ENCODE measurements at places on chromosomes 7 and 10.

- no peak for DNase-seq
These were observed 2.2 kb upstream of the CHCHD1 start for GRCh38 chr10:73779539-73780197.

- no peak for DNase-seq
These were observed 171.9 kb upstream of the NRP1 start for GRCh38 chr10:33506391-33506790.

DNA sequence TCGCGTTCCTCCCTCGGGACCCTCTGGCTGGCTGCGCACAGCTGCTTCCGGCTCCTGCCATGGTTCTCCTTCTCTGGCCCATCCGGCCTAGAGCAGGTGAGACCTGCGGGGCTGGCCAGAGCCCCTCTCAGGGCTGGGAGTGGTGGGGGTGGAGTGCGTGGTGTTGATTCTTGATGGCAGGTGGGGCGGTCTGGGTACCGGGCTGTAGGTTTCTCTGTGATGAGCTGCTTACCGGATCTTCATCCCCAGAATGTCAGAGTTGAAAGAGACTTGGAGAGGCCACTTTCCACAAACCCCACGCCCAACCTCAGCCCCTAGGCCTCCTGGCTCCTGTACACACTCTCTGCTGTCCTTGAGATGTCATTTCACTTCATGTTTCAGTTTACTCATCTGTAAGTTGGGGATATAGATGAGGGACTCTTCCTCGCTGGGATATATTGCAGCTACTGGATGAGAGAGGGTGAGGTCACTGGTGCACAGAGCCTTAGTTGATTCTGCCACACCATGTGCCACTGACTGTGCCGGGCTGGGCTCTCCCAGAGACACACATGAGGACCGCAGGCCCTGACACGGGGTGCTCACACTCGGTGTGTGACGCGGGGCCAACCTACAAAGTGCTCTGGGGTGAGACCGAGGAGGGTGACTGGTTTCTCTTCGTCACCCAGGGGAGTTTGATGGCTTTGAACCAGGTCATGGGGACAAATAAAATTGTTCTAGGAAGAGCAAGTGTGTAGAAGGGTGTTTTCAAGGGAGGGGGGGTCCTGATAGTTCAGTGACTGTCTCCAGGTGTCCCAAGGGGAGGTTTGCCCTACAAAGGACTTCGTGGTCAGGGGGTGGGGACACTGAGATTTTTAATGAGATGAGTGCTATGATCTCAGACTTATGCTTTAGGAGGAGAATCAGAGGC is 29.5 kb downstream of the ZNF775 start:
- no peak for DNase-seq

DNA sequence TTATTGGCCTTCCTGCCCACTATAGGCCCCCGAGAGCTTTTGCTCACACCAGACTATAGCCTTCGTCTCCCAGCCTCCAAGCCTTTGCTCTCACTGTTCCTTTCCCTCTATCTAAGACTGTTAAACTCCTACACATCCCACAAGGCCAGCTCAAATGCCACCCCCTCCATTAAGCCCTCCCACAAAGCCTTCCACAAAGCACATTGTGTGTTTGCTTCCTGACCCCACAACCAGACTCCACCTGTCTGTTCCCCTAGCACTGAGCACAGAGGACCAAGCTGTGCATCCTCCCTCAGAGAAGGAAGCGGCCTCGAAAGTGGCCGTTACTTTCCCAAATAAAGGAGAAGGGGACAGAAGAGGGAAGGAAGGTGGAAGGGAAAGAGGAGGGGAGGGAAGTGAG is 1.3 kb downstream of the LOXL4 start:
- no peak for DNase-seq

GRCh38 chr7:95933618-95934017 is 161.3 kb downstream of the DYNC1I1 start:
- DNase-seq = no peak

DNA sequence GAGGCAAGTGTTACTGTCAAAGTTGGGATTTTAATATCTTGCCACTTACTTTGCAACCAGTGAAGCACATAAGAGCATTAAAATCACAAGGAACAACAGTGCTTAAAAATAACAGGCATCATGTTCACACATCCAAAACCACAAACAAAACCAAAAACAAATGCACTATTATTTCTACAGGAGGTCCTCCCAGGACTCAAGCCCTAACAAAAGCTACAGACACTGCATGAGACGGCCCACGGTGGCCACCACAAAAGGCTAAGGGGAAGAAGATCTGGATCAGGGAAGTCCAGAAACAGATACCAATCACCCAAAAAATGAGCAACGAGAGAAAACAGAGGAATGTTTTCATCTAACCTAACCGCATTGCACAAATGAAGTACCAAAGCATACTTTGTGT is 158.4 kb downstream of the ZMYND11 start:
- no peak for DNase-seq

DNA sequence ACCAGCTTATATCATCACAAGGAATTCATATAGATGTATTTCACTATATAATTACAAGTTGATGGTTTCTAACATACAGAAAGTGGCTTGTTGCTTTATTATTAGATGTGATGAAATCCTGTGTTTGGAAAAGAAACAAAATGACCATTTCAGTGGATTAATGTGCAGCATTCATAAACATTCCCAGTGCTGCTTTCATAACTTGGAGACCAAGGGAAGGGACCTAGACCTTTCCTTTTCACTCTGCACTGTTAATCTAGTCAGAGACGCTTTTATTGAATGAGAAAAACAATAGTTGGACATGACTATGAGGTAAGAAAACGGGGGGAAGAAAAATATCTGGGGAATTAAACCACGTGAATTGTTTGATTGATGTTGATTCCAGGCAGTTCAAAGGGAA is 160.0 kb downstream of the HDAC9 start:
- no peak for DNase-seq

DNA sequence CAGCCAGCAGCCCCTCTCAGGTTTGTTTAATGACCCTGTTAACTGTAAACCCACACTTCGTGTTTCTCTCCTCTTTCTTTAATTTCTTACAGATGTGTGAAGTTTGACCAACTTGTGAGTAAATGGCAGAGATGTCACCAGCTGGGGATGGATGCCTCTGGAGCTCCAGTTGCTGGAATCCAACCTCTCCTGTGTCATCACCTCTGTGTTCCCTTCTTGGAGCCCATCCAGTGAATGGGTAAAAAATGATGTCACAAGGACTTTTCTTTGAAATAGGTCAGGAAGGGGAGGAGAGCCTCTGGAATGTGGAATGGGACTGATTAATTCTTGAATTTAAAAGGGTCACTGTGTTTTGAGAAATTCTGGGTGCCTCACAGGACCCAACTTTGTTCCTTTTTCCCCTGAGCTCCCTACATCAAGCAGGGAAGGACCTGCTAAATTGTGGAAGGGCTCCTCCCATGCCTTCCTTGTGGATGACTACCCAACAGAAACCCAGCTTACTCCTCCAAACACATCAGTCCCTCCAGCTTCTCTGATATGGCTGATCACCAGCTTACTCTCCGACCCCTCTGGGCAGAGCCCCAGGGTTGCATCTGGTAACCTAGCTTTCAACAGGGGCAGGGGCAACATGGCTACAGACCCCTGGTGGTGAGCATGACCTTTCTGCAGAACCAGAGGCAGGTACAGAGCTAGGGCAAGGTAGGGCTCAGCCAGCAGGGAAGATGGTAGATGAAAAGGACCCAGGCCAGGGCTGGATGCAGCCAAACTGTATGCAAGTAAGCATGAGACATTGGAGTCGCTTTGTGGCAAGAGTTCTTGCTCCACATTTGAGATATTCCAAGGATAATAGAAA is 67.5 kb downstream of the STRA8 start:
- no peak for DNase-seq

GRCh38 chr10:59177031-59177797 is 771 bp downstream of the PHYHIPL start:
- no peak for DNase-seq

DNA sequence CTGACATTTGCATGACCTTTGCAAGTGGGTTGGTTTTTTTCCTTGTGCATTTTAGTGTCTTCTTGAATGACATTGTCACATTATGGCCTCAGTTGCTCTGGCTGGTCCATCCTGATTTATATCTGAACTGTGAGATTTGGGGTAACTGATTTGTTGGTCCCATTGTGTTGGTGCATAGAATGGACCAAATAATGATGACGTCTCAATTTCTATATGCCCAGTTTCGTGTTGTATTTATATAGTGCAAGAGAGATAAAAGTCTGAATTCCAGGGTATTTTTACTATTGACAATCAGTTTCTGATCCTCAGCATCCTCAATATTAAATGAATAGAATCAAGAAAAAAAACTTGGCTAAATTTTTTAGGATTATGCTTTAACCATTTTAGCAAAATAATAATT is 281.8 kb downstream of the HDAC9 start:
- DNase-seq = no peak

GRCh38 chr10:62749093-62749683 is 55.3 kb upstream of the ADO start:
- no peak for DNase-seq

Data from activated CD4-positive, alpha-beta T cell treated with anti-CD3 and anti-CD28 coated beads, Interleukin-2, amount 50 U/mL, for 24 hours (primary cell).